ENCODE measurements at places on chromosomes 6 and 20.

- DNase-seq = no peak
These were observed 21.5 kb upstream of the ARHGAP18 start for GRCh38 chr6:129731428-129731827.

GRCh38 chr20:20744170-20744725 is 31.8 kb upstream of the RALGAPA2 start:
- DNase-seq = no peak

DNA sequence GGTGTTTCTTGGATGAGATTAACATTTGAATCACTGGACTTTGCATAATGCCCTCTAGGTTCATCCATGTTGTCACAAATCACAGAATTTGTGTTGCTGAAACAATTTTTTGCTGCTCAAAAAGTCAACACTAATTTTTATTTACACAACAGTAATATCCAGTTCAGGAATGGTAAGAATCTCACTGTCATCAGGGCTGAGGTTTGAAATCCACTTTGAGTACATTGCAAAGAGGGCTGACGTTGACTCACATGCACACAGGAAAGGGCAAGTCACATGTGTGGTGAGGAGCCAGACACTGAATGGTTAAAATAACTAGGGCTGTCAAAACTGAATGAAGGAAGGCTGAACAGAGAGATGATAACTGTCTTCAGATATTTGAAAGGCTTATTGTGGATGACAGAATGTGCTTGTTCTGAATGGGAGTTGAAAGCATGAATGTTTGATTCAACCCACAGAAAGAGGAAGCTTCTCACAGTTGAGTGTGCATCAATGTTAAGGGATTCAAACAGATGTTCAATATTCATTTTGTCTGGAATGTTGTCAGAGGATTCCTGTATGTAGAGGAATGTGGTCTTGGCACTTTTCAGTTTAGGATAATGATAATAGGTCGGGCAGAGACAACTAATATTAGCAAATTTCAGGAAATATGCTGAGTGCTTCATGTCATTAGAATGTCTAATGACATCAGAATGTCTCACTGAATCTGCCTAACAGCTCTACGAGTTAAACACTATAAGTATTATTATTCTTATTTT is 3.6 kb upstream of the ADGRG6 start:
- no peak for DNase-seq

- DNase-seq = no peak
These were observed 737 bp upstream of the PTPRT start for GRCh38 chr20:43190332-43190953.

- no peak for DNase-seq
These were observed 25.5 kb upstream of the PXDC1 start for GRCh38 chr6:3776881-3777507.

GRCh38 chr6:52887910-52888524 is 21.5 kb downstream of the GSTA3 start:
- no peak for DNase-seq

DNA sequence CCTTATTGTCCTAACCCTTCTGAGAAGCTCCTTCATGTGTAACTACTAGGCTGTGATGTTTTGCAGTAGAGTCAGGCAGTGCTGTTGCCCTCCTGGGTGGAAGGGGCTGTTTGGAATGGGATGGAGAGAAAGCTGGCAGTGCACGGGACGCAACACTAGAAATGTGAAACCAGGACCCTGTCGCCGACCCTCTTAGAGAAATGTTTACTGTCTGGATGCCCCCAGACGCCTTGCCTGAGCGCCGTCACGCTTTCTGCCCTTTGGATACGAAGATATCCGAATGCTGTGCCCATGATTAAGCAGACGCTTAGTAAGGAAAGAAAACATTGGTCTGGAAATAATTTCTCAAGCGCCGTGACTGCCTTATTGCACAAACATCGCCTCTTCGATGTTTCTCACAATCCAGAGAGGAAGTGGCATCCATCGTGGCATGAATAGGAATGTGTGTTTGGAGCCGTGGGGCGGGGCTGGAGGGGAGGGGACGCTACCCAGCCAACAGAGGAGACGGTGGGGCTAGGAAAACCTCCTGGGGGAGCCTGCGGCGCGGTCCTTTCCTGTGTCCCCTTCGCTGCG is 661 bp upstream of the PPP1R14C start:
- no peak for DNase-seq

DNA sequence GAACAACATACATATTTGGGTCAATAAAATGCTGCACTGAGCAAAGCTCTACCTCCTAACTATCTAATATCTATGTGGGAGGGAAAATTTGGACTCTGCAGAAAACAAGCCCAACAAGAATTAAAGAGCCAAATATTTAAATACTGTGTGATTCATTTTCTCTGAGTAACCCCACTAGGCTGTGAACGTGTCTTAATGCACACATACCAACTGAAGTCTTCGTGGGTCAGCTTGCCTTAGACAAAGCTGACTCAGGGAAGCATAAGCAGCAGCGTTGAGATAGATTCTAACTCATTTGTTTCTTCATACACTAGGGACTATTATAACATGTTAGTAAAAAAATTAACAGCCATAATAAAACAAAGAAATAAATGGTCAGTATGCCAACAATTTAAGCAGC is 114.3 kb downstream of the GJA1 start:
- DNase-seq = no peak

DNA sequence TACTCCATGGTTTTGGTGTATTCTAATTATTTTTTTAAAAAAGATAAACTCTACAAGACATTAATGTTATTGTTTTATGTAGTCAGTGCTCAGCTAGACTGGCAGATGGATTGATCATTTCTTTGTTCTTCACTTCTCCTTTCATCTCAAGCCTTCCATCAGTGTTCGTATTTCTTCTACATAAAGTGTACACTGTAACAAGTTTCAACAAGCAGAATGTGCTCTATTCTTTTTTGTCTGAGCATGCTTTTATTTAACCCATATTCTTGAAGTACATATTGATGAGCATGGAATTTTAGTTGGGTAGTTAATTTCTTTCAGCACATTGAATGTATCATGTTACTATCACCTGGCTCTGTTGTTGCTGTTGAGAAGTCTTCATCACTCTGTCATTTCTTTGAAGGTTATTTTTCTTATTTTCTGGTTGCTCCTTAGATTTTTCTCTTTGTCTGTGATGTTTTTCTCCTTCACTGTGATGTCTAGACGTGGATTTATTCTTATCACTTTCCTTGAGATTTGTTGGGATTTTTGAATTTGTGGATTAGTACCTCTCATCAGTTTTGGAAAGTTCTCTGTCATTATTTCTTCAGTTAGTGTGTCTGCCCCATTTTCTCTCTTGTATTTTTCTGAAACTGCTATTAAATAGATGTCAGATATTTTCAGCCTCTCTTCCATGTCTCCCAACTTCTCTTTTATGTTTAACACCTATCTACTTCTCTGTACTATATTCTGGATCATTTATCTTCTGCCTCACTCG is 48.5 kb downstream of the TGM2 start:
- DNase-seq = no peak

- DNase-seq = no peak
These were observed 12.8 kb downstream of the PHIP start for GRCh38 chr6:79065232-79065631.

DNA sequence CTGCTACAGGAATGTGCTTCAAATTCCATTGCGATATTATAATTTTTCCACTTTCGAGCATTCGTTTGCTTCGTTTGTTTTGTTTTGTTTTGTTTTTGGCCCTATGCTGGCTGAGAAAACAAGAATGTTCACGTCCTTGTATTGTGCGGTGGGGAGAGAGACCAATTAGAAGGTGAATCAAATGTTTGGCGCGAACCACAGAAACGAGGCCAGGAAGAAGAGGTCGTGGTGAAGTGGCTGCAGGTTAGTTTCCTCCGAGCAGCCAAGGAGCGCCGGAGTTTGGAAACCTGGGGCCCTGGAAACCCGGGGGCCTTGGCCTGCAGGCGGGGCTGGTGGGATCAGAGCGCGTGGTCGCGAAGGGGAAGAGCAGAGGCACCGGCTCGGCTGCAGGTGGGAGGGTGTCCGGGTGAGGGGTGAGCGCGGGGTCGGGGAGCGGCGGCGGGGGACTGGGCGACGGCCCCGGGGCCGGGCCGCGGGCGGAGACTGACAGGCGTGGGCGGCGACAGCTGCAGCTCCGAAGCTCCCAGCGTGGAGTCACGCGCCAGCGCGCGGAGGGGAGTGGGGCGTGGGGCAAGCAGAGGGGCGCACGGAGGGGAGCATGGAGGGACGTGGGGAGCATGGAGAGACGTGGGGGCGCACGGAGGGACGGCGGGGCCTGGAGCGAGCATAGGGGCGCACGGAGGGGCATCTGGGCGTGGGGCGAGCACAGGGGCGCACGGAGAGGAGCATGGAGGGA is 141.5 kb upstream of the PDE10A start:
- DNase-seq = no peak

- DNase-seq = no peak
These were observed 17.7 kb upstream of the FYN start for GRCh38 chr6:111890988-111891387.

- no peak for DNase-seq
These were observed 46.0 kb downstream of the TFEB start for GRCh38 chr6:41689171-41690008.

GRCh38 chr6:70673054-70673453 is 5.4 kb downstream of the SMAP1 start:
- DNase-seq = no peak

- no peak for DNase-seq
These were observed 142.2 kb downstream of the MBOAT1 start for GRCh38 chr6:20070047-20070446.

DNA sequence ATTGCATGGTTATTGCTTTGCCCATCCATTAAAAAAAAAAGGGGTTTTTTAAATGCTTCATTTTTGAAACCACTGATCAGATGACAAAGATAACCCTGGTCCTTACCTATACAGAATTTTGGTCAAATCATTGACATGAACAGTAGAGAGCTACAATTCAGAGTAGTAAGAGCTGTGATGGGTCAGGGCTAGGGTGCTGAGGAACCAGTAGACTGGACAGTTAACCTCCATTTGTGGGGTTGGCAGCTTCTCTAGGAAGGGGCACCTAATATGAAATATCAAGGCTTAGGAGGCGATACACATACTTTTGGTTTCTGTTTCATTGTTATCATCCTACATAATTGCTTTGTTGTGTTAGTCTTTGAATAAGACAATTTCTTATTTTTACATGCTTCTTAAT is 55.1 kb downstream of the ORC3 start:
- no peak for DNase-seq

Measured in NCI-H2107 (cell line).